ENCODE measurements at places on chromosomes 12 and 14. TPM values are rescaled to one million over a fixed set of nuclear protein-coding genes. Genes with fewer than 3 reads are reported as not detected.

RNASE12 gene
- not detected for polyA plus RNA-seq

SLCO1A2 gene
- not detected for polyA plus RNA-seq

CELA1 gene
- polyA plus RNA-seq = not detected

GPRC5A gene
- polyA plus RNA-seq = 1.4 TPM

MFAP5 gene
- polyA plus RNA-seq = 89.8 TPM

KIF5A gene
- not detected for polyA plus RNA-seq

SCARB1 gene
- 25.1 TPM for polyA plus RNA-seq

CLEC2A gene
- not detected for polyA plus RNA-seq

NKX2-1 gene
- not detected for polyA plus RNA-seq

HOXC9 gene
- polyA plus RNA-seq = 17.4 TPM

TOMM20L gene
- polyA plus RNA-seq = 1.8 TPM

DTX1 gene
- 5.9 TPM for polyA plus RNA-seq

ERC1 gene
- 24.1 TPM for polyA plus RNA-seq

KRT74 gene
- polyA plus RNA-seq = not detected

Measured in hindlimb muscle (tissue), 1 donor.